ENCODE measurements at places on chromosomes 5 and 9.

GRCh38 chr9:82598241-82599039 is 464.5 kb downstream of the RASEF start:
- DNase-seq = no peak

DNA sequence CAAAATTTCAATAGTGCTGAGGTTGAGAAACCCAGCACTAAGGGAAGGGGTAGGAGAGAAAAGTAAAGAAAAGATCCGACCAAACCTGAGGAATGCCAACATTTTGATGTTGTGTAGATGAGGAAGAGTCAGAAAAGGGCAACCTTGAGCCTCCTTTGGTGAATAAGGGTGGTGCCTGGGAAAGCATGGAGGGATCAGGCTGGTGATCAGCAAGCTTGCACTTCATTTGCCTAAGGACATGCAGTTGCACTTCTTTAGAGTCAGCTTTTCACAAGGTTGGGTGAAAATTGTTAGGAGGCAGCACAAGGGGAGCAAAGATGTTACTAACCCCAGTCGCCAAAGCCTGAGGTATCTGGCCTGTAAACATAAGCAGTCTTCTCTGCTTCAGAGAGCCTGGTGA is 20.4 kb downstream of the ATP6V0E1 start:
- DNase-seq = no peak

GRCh38 chr5:95191330-95191729 is 93.6 kb downstream of the MCTP1 start:
- DNase-seq = no peak

DNA sequence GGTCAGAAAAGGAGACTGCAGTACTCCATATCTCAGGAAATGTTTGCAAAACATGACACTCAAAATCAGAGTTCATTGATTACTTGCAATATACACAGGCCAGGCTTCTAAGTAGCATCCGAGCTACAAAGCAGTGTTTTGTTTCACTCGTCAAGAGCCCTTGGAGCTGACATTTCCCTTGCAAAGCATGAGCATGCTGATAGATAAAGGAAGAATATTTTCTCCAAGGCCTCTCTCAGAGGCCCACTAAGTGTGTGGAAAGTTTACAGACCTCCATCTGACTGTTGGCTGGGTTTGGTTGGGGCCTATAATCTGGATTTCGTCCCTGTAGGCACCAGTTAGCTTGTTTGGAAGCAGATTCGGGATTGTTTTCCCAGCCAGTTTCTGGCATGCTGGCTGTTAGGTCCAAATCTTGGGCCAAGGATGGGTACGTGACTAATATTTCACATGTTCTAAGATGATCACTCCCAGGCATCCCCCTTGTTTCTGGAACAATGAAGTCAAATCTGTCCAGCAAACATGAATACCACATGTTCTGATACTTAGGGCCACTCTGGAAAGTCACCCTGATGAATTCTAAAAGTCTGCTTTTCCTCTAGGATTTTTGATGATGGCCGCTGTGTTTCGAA is 161.3 kb downstream of the RFK start:
- no peak for DNase-seq

- no peak for DNase-seq
Measured at GRCh38 chr5:12323637-12324229, 419.5 kb upstream of the CTNND2 start.

GRCh38 chr5:129063483-129064113 is 31.0 kb upstream of the ISOC1 start:
- no peak for DNase-seq

DNA sequence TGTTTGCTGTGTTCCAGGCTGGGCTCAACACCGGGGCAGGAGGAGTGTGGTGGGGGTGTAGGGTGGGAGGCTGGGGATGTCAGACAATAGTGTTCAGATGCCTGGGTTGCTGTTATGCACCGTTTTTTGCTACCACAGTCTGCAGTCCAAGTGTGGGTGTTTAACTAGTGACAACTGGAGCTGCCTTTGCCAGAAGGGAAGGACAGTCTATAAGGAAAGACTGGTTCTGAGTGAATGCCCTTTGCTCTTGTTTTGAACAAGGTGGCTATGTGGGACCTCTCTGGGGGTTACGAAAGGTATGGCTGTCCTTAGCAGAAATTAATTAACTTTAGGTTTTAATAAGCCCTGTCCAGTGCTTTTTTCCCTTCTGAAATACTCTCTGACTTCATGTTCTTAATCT is 118.5 kb upstream of the GNA14 start:
- DNase-seq = no peak

- no peak for DNase-seq
Measured at GRCh38 chr5:173954671-173955521, 34.1 kb upstream of the C5orf47 start.

DNA sequence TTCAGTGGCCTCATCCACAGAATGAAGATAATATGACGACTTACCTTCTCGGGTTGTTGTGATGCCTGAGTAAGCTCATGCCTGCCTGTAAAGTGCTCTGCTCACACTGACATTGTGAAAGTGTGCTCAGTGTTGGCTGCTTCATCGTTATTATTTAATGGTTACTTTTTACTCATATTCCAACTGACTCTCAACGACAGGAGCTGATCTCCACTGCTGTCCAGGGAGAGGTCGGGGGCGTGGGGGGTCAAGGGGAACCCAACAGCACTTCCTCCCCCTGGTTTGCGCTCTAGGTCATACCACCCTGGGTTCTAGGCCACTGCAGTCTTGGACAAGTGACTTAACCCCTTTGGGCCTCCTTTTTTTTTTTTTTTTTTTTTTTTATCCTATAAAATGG is 52.9 kb upstream of the ANGPTL2 start:
- no peak for DNase-seq

DNA sequence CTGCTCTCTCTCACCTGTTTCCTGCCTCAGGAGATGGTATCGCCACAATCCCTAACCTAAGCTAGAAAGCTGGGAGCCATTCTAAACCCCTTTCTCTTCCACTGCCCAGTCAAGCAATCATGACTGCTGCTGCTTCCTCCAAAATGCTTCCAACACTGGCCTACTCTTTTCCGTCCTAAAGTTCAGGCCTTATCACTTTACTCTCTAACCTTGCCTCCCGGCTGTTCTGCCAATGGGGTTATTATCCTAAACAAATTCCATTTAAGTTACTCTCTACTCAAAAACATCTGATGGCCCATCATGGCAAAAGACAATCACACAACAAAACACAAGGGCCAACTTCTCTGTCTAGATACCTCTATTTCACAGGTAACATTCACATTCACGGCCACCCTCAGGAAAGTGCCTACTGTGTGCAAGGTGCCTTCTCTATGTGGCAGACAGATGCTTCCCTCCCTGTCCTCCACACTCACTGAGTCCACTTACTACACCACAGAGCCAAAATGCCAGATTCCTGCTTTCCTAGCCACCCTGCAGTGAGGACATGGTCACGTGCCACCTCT is 168.0 kb downstream of the CDK5RAP2 start:
- DNase-seq = no peak

- DNase-seq = no peak
Measured at GRCh38 chr5:149838881-149839739, 105.5 kb downstream of the PDE6A start.

DNA sequence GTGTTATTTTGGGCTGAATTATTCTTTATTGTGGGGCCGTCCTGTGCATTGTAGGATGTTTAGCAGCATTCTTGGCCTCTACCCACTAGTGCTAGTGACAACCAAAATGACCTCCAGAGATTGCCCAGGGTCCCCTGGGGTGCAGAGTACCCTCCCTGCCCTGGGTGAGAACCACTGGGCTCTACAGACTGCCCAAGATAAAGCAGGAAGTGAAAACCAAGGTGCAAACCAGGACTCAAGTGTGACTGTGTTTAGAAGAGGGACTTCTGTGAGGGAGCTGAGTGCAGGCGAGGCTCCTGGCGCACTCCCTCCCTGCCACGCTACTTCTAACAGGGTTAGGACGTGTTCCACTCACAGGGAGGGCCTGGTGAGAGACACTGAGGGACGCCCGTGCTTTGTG is 41.6 kb downstream of the USP20 start:
- DNase-seq = no peak

DNA sequence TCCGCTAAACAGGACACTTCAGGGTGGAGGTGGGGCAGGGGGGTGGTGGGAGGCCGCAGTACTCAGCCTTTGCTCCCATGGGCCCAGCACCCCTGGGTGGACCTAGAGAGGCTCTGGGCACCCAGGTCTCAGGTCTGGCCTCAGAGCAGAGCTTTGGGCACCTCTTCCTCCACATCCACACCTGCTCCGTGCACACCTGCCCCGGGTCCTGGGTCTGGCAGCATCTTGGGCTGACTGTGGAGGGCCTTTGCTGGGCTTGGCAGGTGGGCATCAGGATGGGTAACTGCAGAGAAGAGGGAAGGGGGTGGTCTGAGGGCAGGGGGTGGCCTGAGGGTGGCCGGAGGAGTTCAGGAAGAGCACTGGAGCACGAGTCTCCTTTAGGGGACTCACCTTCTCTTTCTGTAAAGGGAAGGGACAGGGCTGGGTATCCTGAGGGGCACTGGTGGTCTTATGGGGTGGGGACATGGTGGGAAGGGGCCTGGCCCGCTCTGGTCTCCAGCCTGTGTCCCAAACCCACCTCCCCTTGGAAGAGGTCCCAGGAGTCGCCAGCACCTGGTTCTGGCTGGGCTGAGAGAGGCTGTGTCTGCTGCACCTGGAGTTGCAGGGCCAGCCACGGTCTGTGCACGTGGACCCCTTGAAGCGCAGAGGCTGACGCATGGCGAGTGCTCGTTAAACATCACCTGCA is 106.7 kb upstream of the IER5L start:
- no peak for DNase-seq

DNA sequence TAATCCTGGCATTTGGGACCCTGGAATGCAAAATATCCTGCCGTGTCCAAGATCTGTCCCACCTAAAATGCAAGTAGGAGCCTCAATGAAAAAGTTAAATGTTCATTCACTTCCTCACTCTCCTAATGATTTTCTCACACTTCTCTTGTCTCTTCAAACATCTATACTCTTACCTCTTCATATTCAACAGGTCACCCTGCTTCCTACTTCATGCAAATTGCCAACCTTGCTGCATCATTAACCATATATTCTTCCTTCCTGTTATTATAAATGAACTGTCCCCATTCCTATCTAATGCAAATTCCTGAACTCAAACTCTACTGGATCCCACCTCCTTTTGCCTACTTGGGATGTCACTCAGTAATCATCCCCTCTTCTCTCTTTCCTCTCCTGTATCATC is 74.4 kb downstream of the STRBP start:
- no peak for DNase-seq

DNA sequence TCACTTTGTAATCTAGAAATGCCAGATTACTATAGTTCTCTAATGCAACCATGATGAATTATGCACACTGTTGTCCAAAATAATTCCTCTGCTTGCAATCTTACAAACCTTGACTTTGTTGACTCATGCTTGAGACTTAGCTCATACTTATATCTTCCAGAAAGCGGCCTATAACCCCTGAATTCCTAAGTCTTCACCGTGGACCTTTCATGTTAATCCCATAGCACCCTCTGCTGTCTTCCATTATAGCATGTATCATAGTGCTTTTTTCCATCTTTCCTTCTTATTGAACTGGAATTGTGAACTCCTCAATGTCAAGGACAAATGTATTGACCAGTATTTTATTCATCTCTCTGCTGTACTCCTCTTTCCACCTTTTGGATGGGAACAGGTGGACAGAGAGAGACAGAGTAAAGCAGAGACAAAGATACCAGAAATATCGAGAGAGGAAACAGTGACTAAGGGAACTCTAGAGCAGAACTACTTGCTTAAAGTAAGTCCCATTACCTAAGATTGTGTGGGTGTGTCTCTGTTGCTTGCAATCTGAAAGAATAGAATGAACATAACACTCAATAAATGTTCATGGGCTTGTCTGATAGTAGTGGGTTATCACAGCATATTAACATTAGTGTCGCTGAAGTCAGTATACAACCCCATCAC is 110.0 kb downstream of the LURAP1L start:
- DNase-seq = no peak

GRCh38 chr5:59562756-59563389 is 330.7 kb downstream of the PDE4D start:
- DNase-seq = no peak

DNA sequence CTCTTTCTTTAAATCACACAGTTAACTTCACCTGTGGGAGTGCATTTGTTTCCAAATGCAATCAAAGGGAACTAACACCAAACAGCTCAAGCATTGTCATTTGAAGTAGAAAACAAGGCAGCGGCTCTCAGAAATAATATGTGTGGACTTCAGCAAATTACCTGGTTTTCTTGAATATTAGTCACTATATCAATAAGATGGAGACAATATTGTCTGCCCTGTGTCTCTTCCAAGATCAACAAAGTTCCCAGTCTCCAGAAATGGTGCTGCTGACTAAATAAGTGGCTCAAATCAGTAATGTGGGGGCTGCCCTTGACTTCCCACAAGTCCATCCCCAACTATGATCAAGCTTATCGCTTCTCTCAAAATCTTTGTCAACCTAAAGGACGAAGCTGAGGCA is 53.1 kb upstream of the CEMIP2 start:
- no peak for DNase-seq

DNA sequence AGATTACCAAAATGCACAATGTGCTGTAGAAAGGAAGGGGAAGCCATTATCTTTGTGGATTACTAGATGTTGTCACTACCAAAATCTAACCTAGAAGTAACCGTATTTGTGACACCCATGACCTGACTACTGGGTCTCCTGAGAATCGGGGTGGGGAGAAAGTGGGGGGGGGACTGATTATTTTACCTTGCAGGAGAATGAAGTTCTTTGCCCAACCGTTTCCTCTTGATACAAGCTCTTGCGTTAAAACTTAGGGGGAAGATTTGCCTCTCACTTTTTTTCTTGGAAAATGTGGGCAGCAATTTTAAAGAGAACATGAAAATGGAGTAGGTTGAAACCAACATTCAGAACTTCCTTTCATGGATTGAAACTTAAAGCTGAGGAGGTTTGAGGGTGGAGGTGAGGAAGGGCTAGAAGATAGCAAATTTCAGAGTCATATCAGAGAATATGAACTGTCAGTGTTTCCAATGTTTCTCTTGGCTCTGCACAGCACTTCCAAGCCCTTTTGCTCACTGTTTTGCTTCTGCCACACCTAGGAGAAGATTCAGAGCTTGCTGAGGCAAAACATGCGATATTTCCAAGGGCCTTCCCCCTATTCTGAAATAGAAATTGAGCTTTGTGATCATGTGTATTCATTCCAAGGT is 280.8 kb downstream of the AOPEP start:
- no peak for DNase-seq

DNA sequence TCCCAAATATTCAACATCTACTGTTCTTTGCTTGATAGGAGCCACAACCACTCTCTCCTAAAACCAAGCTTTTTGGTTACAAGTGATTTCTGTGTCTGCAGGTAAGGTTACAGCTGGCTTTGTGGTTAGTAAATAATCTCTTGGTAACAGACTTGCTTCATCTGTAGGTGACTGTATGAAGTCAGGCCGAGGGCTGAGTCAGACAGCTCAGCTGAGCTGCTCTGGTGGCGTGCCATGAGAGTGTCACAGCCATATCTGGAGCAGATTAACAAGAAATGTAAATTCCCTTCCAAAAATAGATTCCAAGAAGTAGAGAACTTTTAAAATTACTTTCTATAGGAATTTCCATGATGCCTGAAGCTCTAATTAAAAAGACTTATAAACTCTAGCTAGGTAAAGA is 23.7 kb upstream of the TAS2R1 start:
- DNase-seq = peak; percentile 64

- DNase-seq = no peak
Measured at GRCh38 chr9:99162759-99163364, 57.9 kb downstream of the TGFBR1 start.

Measured in ascending aorta (tissue), 2 donors.